ENCODE measurements at places on chromosomes 7 and 10.

DNA sequence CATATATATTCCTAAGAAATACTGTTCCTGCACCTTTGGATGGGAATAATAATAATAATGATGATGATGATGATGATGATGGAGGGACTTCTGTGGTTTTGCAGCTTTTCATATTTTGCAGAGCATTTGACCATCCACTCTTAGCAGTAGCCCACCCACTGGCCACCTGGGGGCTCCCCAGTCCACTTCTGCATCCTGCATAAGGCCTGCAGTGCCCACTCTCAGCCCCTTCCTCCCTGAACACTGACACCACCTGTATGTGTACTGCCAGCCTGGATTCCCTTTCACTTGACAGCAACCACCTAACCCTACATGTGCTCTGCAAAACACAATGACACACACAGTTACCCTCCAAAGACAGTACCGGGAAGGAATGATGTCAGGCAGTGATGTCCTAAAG is 131.4 kb downstream of the ADAM12 start:
- DNase-seq = no peak

- no peak for DNase-seq
These were observed 290.2 kb downstream of the CCDC3 start for GRCh38 chr10:12711350-12711708.

GRCh38 chr10:104326991-104327610 is 11.2 kb downstream of the ITPRIP start:
- no peak for DNase-seq

DNA sequence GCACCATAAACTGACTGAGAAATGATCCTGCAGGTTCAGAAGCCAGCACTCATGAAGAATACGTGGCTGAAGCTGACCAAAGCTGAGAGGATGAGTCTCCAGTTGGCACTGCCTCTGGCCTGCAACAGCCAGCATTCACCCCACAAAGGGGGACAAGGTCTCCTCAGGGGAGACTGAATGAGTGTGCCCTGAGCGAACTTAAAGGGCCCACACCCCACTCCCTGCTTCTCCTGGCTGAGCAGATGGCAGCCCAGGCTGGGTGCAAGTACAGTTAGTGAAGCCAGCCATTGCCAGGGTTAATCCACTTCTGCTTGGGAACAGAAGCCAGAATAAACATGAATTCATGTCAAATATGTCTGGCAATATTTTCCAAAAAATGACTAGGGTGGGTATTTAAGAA is 98.1 kb downstream of the PPP1R17 start:
- DNase-seq = no peak

GRCh38 chr7:3069771-3070449 is 26.2 kb upstream of the CARD11 start:
- no peak for DNase-seq

- DNase-seq = no peak
These were observed 10.7 kb downstream of the HBP1 start for GRCh38 chr7:107179326-107180164.

DNA sequence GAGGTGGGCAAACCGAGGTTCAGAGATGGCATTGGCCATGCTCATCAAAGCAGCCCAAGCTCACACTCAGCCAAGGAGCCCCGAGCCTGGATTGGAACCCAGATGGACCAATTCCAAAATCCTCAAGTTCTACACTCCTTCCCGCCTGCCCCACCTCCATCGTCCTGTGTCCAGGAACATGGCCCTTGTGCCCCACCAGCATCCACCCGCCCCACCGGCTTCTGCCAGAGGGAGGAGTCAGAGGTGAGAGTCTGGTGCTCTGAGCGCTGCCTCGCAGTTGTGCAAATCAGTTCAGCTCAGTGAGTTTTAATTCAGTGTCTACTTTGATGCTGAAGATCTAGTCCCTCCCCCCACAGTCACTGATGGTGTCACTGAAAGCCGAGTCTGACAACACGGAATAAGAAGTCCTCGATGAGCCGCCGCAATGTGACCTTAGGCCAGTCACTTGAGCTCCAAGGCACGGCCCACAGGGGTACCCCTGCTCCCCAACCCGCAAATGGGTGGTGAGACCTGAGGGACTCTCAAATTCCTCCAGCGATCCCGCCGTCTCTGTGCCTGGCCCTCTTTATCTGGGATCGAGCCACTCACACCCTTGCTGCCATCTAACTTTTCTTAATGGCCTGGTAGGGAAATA is 26.3 kb downstream of the PRKAG2 start:
- no peak for DNase-seq

DNA sequence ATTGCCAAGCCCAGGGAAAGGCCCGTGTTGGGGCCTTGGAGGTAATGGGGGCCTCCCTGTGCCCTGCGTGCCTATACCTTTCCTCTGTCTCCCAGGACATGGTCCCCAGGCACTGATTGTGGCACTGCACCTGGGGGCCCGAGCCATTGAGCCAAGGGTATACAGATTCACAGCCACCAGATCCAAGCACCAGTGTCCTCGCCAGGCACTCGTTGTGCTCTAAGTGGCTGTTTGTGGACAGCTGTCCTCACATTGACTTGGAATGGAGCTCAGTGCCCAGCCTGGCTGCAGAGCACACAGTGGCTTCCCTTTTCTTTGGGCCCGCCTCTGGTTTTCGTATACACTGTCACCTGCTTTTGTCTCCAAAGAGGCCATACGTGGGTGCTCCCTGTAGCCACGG is 72.0 kb upstream of the BTBD16 start:
- no peak for DNase-seq

DNA sequence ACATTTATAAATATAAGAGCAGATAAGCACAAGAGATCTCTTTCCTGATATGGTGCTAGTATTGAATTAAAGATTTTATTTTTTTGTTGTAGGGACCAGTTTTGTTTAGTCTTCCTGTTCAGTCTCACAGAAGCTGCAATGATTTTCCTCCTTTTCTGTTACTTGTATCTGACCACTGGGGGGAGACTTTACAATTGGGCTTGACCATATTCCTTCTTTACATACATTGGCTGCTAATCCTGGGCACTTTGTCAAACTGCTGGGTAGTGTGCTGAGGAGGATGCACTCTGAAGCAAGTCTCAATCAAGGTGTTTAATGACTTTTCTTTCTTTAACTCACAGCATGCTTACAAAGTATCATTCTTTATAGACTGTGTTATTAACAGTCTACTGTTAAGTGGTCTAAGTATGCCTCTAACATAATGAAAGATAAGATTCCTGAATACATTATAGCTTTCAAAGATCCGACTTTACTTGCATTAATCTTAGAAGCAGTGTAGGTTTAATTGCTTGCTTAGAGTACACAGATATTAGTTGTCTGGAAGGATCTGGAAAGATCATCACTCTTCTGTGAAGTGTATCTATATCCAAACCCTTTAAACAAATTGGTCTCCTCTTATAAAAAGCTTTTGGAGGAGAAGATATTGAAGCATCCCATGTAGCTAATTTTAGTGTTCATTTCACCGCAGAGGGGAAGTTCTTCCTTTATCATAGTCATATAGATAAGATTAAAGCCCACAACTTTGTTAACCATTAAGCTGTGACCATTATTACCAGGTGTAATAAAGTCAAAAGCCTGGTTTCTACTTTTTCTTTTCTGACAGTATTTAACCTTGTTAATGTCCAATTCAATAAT is 3.1 kb downstream of the PALS2 start:
- DNase-seq = peak; percentile 41

DNA sequence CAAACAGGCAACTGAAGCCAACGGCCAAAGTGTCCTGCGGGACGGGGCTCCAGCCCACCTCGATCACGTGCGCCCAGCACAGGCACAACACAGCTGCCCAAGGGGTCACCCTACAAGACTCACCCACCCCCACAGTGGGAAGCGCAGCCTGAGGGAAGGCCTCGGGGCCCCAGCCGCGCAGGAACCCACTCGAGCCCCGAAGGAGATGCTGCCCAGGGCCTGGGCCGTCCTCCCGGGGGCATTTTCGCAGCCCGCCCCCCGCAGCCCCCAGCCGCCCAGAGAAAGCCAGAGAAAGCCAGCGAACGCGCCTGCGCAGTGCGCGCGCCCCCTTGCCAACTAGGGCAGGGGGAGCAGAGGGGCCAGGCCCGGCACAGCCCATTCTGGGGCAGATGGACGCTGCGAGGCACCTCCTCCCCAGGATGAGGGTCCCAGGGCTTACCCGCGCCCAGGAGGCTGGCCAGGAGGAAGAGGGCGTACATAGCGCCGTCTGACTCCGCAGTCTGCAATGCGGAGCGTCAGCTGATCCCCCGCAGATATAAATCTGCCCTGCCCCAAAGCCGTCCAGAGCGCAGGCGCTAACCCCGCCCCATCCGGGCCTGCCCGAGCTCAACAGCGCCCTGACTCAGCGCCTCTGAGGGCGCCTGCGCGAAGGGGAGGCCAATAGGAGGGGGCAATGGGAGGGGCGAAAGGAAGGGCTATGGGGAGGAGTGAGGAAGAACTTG is at the start of gene PSAP:
PSAP (minus strand) TSS at position 509 of the 722 bp plus-strand sequence; CDS start at position 479, 30 bp downstream.
- peak; percentile 99 for DNase-seq

DNA sequence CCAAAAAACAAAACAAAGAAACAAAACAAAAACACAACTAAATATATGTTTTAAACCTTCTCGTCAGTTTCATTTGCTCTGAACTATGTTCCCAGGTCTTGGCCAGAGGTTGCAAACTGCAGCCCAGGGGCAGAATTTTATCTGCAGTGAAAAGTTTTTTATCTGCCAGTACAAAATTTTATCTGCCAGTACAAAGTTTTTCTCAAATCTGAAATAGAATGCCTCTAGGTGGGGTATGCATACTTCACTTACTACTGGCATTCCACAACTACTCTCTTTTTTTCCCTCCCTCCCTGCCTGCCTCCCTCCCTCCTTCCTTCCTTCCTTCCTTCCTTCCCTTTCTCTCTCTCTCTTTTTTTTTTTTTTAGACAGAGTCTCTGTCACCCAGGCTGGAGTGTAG is 9.4 kb upstream of the CLDN3 start:
- DNase-seq = no peak

DNA sequence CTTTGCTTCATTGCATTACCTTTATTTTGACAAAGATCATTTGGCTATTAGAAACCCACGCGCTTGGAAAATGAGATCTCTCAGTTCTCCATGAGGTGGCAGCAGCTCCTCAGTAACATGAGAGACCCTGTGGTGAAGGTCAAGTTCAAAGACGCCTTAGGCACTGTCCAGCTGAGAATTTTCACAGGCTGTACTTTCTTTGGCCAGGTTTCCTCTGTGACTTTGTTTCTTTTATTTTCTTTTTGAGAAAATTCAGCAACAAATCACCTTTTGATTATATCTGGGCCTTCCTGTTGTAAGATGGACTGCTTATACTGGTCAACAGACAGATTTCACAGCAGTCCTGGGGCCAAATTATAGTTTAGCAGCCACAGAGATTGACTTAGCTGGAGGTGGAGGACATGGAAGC is 54.5 kb downstream of the RAB18 start:
- peak; percentile 39 for DNase-seq

GRCh38 chr7:67346876-67347275 is 350.2 kb downstream of the TYW1 start:
- no peak for DNase-seq

DNA sequence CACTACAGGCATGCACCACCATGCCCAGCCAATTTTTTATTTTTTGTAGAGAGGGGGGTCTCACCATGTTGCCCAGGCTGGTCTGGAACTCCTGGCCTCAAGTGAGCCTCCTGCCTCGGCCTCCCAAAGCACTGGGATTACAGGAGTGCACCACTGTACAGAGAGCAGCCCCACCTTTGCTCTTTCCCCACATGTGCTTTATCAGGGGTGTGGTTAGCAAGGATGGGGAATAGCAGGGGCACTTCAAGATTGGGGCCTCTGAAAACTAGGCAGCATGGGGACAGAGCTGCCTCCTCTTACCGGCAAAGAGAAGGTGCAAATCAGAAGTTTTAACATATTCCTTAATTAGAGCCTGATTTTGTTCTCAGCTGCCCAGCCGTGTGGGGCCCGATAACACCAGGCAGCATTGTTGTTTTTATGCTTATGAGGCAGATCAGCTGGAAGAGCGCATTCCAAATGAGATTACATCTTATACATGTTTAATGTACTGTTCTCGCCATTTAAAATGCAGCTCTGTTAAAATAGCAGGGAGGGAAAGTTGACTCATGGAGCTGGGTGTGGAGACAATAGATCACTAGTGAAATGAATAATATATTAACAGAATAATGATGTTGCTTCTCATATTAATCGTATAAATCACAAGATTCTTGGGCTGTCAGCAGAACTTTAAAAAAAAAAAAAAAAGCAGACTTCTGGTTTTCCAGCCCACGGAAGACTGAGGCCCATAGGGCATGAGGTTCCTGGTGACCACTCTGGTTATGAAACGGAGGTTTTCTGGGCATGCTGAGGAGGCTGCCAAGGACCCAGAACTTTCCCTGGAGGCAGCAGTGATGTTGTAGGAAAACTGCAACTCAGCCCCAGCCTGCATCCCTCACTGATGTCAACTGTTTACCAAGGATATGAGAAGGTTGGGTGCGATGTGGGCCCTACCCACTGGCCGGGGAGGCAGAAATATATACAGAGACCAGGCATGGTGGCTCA is 62.5 kb downstream of the TMEM130 start:
- no peak for DNase-seq

GRCh38 chr10:104816501-104816900 is 175.4 kb downstream of the SORCS3 start:
- DNase-seq = no peak

DNA sequence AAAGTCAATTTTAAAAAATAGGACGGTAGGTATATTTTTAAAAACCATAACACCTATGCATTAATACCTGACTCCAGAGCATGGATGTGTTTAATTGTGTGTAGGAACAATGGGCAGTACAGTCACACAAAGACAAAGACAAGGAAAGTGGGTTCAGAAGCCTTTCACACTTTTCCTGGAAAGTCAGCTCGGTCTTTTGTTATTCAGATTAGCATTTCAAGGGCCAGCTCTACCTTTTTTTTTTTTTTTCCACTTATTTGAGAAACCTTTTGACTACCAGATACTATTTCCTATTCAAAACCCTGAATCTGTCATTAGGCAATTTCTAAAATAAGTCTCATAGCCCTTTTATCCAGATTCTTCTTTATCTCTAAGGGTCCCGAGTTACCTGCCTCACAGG is 401.9 kb downstream of the PARD3 start:
- DNase-seq = no peak

DNA sequence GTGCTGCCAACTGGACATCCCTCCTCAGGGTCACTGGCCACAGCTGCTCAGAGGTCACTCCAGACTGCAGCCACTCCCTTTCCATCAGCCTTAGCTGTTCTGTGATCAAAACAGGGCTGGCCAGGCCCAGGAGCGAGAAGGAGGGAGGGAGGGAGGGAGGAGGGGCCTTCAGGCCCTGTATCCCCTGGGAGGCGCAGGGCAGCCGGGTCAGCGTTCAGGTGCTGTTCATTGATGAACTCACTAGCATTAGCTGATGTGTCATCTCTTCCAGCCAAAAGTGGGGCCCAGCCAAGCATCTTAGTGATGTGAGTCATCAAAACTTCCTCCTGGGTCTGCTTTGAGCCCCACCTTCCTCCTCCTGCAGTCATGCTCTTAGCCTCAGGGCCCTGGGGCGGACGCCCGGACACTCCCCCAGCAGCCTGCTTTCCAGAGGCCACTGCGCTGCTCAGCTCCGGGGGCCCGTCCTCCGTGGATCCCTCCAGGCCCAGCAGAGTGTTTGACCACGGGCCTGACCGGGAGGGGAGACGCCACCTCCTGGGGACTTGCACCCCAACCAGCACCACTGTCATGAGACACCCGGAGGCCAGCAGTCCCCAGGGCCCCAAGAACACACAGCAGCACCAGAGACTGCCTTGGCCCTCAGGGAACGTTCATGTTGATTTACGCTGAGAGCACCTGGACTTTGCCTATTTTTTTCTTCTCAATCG is 149.2 kb downstream of the PRKAG2 start:
- peak; percentile 82 for DNase-seq

All from activated CD4-positive, alpha-beta T cell treated with anti-CD3 and anti-CD28 coated beads, Interleukin-2, Interleukin-4, amounts not matched to agents 100 ng/mL and 50 ng/mL, durations not matched to agents 16 hours and 8 hours (primary cell).